ENCODE measurements at places on chromosomes 5 and 9.

- no peak for DNase-seq
Measured at GRCh38 chr5:39231705-39232525, 12.6 kb upstream of the FYB1 start.

DNA sequence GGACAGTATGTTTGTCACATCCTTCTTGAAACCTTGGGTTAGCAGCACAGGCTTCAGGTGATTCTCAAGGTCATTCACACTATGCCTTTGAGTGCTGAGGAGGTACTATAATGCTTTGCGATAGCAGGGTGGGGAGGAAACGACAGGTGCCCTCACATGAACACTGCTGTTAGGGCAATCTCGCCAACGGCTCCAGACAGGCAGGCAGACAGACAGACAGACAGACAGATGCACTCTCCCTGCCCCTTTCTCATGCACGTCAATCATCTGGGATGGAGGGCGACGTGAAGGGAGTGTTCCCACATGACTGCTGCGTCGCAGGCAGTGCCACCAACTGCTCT lies 82.9 kb downstream of the RAPGEF1 start:
- DNase-seq = no peak

- DNase-seq = no peak
Measured at GRCh38 chr5:122426301-122426700, 114.3 kb downstream of the SNCAIP start.

DNA sequence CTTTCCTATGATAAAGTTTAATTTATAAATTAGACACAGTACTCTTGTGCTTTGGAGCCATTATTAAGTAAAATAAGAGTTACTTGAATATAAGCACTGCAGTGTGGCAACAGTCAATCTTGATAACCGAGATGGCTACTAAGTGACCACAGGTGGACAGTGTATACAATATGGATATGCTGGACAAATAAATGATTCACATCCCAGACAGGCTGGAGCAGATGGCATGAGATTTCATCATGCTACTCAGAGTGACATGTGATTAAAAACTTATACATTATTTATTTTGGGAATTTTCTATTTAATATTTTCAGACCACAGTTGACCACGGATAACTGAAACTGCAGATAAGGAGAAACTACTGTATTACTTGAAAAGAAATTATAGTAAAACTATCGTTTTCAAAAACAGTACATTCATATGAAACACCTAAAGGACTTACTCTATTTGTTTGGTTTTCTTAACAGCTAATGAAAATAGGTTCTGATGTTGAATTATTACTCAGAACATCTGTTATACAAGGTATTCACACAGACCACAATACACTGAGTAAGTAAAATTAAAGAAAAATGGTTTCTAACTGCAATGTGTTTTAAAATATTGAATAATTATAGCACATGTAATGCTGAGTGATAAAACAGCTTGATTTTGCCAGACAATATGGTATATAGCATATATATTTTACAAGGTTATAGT lies 16.0 kb downstream of the LYRM7 start:
- no peak for DNase-seq

- DNase-seq = no peak
Measured at GRCh38 chr5:127014573-127014972, 15.8 kb downstream of the MARCHF3 start.

- no peak for DNase-seq
Measured at GRCh38 chr9:26369093-26369492, 523.5 kb downstream of the CAAP1 start.

- DNase-seq = no peak
Measured at GRCh38 chr5:45410304-45410995, 285.7 kb downstream of the HCN1 start.
